ENCODE measurements at places on chromosomes 3 and 15. TPM values are rescaled to one million over a fixed set of nuclear protein-coding genes. Genes with fewer than 3 reads are reported as not detected.

The GLDN gene
- 2.0 TPM for total RNA-seq

The SPESP1 gene
- 4.5 TPM for total RNA-seq

The ROPN1 gene
- not detected for total RNA-seq

The RTF1 gene
- 56.3 TPM for total RNA-seq

The IL17RE gene
- under 0.01 TPM for total RNA-seq

The SUSD5 gene
- 2.0 TPM for total RNA-seq

Data from frontal cortex (tissue), 4 donors.